ENCODE measurements at places on chromosomes 13 and 19. TPM values are rescaled to one million over a fixed set of nuclear protein-coding genes. Genes with fewer than 3 reads are reported as not detected.

PRKCG gene
- 6.9 TPM for total RNA-seq

PRTN3 gene
- 0.23 TPM for total RNA-seq

CYP4F2 gene
- total RNA-seq, result 0.07 TPM

MICOS13 gene
- total RNA-seq, result 68.7 TPM

ZNF829 gene
- total RNA-seq, result 0.44 TPM

LRRC25 gene
- total RNA-seq, result not detected

ARRDC2 gene
- total RNA-seq, result 48.2 TPM

NAPSA gene
- total RNA-seq, result 0.84 TPM

GRIK5 gene
- total RNA-seq, result 0.33 TPM

NRTN gene
- total RNA-seq, result 1.2 TPM

ZNF700 gene
- 0.30 TPM for total RNA-seq

PTGER1 gene
- total RNA-seq, result 0.09 TPM

KANK2 gene
- 39.2 TPM for total RNA-seq

PINLYP gene
- 0.20 TPM for total RNA-seq

OLFM4 gene
- total RNA-seq, result not detected

CDC16 gene
- total RNA-seq, result 42.2 TPM

ZNF66 gene
- not detected for total RNA-seq

APC2 gene
- 2.7 TPM for total RNA-seq

NANOS3 gene
- total RNA-seq, result 2.0 TPM

CEACAM21 gene
- not detected for total RNA-seq

GTF2F2 gene
- 21.7 TPM for total RNA-seq

MYO16 gene
- total RNA-seq, result 0.06 TPM

NLRP7 gene
- not detected for total RNA-seq

SIX5 gene
- 26.6 TPM for total RNA-seq

TLE6 gene
- 5.0 TPM for total RNA-seq

C19orf85 gene
- not detected for total RNA-seq

MARCHF2 gene
- total RNA-seq, result 21.1 TPM

NCCRP1 gene
- 1.4 TPM for total RNA-seq

SMIM24 gene
- total RNA-seq, result 0.26 TPM

GPC6 gene
- total RNA-seq, result 6.4 TPM

FCAR gene
- total RNA-seq, result not detected

SEMA6B gene
- total RNA-seq, result 5.6 TPM
